ENCODE measurements at places on chromosomes 6 and 20. TPM values are rescaled to one million over a fixed set of nuclear protein-coding genes. Genes with fewer than 3 reads are reported as not detected.
A peak's percentile ranks its signal among the peaks of the same experiment; 100 is the strongest.

DNA sequence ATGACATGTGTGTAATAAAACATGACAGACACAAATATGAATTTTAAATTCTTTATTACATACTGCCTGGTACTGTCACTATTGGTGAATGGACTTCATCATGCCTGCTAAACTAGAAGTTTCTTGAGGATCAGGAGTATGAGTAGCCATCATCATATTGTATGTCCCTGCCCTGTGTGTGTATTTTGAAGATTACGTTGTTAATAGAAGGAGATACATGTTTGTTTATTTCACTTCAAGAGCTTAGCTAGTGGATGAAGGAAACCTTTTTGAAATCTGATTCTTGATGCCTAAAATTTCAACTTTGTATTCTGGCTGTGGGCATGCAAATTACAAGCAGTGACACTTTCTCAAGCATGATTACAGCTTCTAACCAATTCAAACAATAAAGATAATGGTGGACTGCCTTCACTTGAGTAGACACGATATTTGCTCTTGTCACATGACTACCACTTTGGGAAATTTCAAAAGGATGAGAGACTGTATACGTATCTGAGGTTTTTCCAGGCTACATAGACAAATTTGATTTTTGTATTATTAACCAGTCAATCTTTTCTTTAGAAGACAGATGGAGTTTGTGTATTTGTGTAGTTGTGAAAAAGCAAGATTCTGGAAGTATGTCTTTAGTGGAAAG is 3.5 kb downstream of the TBPL1 start:
- no peak for DNase-seq
- H3K36me3 ChIP-seq = no peaks in the 10 kb centered on the region
- H3K27ac ChIP-seq = no peak overlapping the region

DNA sequence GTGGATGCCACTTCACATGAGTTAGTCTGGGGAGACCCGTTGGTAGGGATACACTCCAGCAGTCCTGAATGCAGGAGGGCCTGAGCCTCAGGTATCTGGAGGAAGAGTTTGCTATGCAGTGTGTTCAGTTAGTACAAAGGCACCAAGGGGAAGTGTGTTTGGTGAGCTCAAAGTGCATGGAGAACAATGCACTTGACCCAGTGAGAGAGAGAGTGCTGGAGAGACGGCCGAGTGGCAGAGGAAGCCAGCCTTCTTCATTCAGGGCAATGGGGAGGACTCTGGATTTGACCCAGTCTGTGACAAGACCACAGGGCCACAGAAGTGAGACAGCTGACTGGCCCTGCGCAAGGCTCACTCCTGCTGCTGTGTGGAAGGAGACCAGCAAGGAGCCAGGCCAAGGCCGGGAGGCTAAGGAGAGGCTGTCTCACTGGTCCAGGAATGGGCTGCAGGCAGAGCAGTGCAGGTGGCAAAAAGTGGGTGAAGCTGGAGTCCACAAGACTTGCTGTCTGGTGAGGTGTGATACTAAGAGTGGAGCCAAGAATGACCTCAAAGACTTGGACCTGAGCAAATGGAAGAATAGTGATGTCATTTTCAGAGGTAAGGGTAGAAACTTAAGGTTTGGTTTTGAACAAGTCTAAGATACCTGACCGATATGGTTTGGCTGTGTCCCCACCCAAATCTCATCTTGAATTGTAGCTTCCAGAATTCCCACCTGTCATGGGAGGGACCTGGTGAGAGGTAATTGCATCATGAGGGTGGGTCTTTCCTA is 38.0 kb downstream of the PDE10A start:
- no peaks in the 10 kb centered on the region for H3K4me1 ChIP-seq
- no peak overlapping the region for H3K4me3 ChIP-seq
- no peak overlapping the region for H3K27ac ChIP-seq
- DNase-seq = no peak
- no peaks in the 10 kb centered on the region for H3K36me3 ChIP-seq

GRCh38 chr6:71386215-71386614 is 97.6 kb downstream of the OGFRL1 start:
- no peaks in the 10 kb centered on the region for H3K27me3 ChIP-seq
- DNase-seq = no peak
- H3K4me1 ChIP-seq = peaks cover 38% of the 10 kb centered on the region
- H3K36me3 ChIP-seq = no peaks in the 10 kb centered on the region

GRCh38 chr20:50379049-50379990 is 130.9 kb upstream of the PTPN1 start:
- peak overlapping the region; percentile 58 for H3K4me3 ChIP-seq
- no peaks in the 10 kb centered on the region for H3K27me3 ChIP-seq
- no peaks in the 10 kb centered on the region for H3K36me3 ChIP-seq
- H3K27ac ChIP-seq = peak overlapping the region; percentile 53
- DNase-seq = peak; percentile 91

- H3K27me3 ChIP-seq = no peaks in the 10 kb centered on the region
- DNase-seq = no peak
- no peaks in the 10 kb centered on the region for H3K4me1 ChIP-seq
- H3K4me3 ChIP-seq = no peak overlapping the region
Observed at GRCh38 chr6:25464225-25464624, 185.1 kb downstream of the CARMIL1 start.

CLPSL2 gene
- not detected for total RNA-seq
